ENCODE measurements at places on chromosomes 16 and 17.

- DNase-seq, result no peak
These were observed 20.3 kb downstream of the TNS4 start for GRCh38 chr17:40481106-40481505.

GRCh38 chr17:29252101-29252791 is 5.6 kb downstream of the CRYBA1 start:
- DNase-seq, result no peak

DNA sequence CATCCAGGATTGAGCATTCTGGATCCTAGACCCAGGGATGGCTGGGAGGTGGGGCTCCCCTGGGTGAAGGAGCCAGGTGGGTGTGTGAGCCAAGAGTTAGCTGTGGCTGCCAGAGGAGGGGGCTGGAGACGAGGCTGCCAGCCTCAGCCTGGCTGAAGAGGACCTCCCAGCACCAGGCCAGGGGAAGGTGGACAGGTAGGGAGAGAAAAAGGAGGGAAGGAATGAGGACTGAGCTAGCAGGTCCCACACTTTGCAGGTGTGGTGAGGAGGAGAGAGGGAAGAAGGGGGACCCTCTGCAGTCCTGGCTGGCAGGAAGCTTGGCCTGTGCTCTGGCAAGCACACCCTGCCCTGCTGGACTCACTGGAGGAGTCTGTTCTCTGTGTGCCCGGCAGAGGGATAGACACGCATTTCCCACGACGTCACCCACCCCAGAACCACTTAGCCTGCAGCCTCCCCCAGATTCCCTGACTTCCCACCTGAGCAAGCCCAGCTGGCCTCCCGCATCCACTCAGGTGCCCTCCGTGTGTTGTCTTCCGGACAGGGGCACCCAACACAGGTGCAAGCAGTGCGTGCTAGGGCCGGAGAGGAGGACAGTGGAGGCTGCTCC is 42.0 kb downstream of the SOCS3 start:
- DNase-seq, result no peak

- no peak for DNase-seq
These were observed 30.0 kb upstream of the KDM6B start for GRCh38 chr17:7803981-7804380.

- DNase-seq, result no peak
These were observed 80.9 kb downstream of the DNAH17 start for GRCh38 chr17:78496311-78496710.

GRCh38 chr16:68700120-68700519 is 37.0 kb upstream of the CDH1 start:
- DNase-seq, result no peak

DNA sequence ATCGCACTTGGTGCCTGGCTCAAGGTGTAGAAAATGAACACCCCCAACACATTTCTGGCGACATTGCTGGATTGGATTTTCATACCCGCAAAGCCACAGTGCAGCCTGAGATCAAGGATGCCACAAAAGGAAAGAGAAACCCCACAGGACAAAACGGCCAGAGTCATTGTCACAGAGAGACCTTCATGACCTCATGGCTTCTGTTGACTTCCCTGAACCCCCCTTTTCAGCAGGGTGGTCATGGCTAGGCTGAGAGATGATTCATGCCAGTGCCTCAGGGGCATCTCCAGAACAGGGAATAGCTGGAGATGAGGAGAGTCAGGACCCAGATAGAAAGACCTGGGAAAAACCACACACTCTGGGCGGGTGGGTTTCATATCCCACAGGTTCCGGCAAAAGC is 122.0 kb downstream of the C16orf95 start:
- no peak for DNase-seq

DNA sequence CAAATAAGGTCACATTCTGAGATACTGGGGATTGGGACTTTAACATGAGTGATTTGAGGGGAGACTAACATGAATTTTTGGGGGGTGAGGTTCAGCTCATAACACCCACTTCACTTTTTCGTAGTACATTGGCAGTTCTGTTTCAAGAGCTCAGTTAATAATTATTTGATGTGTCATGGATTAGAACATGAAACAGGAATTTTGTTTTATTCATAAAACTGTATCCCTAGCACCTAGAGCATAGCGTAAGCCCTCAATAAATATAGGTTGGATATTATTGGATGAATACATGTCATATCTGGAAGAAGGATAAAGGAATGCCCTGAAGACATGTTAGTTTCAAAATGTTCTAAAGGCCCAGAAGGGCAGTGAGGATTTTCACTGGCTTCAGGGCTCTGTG is 119.8 kb downstream of the PRKCA start:
- DNase-seq, result no peak

DNA sequence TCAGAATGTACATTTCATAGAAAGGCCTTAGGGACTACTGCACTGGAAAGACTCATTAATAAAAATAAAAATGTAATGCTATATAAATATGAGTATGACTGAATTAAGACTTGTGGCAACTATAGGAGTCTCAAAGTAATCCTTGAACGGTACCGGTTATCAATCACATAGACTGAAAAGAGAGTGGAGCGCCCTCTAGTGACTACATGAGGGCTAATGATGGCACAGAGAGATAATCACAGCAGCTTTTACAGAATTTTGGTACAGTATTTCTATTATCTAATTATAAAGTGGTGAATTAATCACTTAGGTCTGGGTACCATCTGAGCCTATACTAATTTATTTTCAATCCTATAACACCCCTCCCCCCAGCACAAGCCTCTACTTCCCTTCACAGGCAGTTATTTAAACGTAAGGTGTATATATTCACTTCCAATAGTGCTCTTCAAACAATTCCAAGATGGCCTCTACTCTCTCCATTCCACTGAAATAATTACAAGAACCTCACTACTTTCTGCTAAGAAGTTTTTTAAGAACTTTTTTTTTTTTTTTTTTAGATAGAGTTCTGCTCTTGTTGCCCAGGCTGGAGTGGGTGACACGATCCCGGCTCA is 40.7 kb upstream of the ANKFY1 start:
- peak; percentile 5 for DNase-seq

DNA sequence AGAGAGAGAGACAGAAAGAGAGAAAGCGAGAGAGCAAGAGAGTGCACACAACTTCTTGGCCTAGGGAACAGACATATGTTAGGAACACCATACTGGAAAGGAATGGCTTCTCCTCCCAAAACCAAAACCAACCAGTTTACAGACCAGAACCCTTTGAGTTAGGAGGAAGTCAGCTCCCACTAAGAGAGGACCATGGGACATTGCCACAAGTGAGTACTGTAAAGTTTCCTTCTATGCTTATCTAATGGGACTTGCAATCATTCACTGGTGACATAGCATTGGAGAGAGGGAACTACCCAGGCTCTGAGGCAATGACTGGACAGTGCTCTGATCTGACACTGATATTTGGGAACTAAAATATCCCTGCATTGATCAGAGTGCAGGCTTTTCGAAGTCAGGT is 32.4 kb downstream of the TBC1D3B start:
- no peak for DNase-seq

DNA sequence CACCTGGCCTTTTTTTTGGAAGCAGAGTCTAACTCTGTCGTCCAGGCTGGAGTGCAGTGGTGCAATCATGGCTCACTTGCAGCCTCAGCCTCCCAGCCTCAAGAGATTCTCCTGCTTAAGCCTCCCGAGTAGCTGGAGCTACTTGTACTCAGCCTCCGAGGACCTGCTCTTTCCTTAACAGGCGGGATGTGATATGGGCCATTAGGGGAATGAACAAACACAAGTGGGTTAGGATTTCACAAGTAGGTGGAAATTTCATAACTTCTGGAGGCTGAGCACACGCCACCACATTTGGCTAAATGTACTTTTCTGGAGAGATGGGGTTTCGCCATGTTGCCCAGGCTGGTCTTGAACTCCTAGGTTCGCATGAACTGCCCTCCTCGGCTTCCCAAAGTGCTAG is 4.1 kb downstream of the PAM16 start:
- no peak for DNase-seq

GRCh38 chr17:28711723-28712031 is at the start of gene PROCA1:
Gene PROCA1 (minus strand): TSS chr17:28711888. CDS start chr17:28711660, 228 bp downstream.
- DNase-seq, result no peak

DNA sequence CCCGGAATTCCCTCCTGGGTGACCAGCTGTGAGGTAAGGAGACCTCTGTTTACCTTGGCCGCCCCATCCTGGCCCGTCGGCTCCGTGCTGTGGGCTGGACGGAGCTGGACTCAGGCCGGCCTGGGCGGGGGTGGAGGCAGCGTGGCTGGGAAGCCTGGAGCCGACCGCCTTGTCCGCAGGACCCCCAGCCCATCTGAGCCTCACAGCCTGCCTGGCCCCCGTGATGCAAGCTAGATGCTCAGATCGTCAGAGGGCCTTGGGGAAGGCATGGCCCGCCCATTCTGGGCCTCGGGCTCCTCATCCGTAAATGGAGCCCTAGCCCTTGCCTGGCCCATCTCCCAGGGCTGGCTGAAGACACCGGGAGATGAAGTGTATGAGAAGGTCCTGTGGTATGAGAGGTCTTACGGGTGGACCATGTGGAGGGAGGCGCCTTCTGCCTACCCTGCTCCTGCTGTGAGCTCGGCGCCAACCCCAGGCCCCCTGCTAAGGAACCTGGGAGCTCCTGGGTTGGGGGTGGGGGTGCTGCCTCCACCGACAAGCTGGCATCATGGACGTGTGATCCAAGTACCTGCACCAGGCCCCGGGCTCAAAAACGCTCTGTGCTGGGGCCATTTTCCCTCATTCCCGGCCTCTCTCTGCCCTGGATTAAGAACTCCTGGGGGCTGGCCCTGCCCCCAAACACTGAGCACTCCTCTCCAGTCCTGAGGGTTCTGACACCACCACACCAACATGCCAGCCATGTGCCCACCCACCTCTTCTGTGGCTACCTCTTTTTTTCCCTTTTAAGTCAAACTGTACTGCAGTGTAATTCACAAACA is 5.4 kb upstream of the P2RX1 start:
- DNase-seq, result no peak

DNA sequence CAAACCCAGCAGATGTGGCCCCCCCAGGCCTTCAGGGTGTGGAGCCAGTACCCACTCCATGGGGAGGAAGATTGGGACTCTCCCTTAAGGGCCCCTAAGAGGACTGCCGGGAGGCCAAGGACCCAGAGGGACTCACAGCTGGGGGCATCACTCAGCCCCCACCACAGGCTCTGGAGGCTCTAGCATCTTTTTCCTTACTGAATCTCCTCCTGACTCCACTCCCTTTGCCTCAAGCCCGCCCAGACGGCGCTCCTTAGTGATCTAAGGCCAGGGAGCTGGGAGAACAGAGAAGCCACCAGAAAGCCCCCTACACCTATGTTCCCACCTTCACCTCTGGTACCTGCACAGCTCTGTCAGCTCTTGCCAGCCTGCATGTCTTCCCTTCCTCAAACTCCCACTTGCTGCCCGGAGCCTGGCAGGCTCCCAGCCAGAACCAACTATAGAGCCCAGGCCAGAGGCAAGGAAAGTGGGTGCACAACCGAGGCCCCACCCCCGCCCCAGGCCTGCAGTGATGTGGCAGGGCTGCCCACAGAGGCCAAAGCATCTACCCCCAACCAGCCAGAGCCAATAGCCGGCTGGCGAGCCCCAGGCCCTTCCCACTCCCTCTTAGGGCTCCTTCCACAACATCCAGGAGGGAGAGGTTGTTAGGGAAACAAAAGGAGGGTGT is 22.3 kb upstream of the MPO start:
- no peak for DNase-seq

All from stimulated activated CD8-positive, alpha-beta memory T cell treated with anti-CD3 and anti-CD28 coated beads, Interleukin-7, amount 100 ng/mL, for 24 hours (primary cell).